ENCODE measurements at places on chromosomes 4 and X. TPM values are rescaled to one million over a fixed set of nuclear protein-coding genes. Genes with fewer than 3 reads are reported as not detected.

Gene GPR34
- 2.2 TPM for total RNA-seq

Gene SLC25A43
- 24.1 TPM for total RNA-seq

Gene CXorf65
- not detected for total RNA-seq

Gene TMEM271
- total RNA-seq, result not detected

Gene GLRA3
- not detected for total RNA-seq

Gene SSX2B
- total RNA-seq, result not detected

Gene CCKAR
- total RNA-seq, result not detected

Gene GC
- total RNA-seq, result not detected

Gene HTATSF1
- total RNA-seq, result 35.3 TPM

Gene FAM9B
- total RNA-seq, result not detected

Gene PPEF1
- not detected for total RNA-seq

Gene RASSF6
- total RNA-seq, result 27.4 TPM

Gene OPRPN
- not detected for total RNA-seq

Gene RNF175
- not detected for total RNA-seq

Gene PHF8
- total RNA-seq, result 24.9 TPM

Gene RHOXF2B
- total RNA-seq, result not detected

Gene PWWP3B
- total RNA-seq, result 0.25 TPM

Gene FGFBP1
- total RNA-seq, result 39.8 TPM

Gene RRAGB
- total RNA-seq, result 12.7 TPM

Gene HSD17B13
- 1.1 TPM for total RNA-seq

Gene GAGE12E
- total RNA-seq, result not detected

Gene PDLIM3
- total RNA-seq, result 30.8 TPM

Gene PAGE5
- not detected for total RNA-seq

Gene SLC49A3
- 15.8 TPM for total RNA-seq

Gene MAGEA8
- total RNA-seq, result not detected

Gene CCDC120
- total RNA-seq, result 15.0 TPM

Gene MAGEB10
- total RNA-seq, result not detected

Gene ARFIP1
- total RNA-seq, result 55.6 TPM

Gene CXCL8
- 1.8 TPM for total RNA-seq

Gene UTP3
- 18.4 TPM for total RNA-seq

Gene NLGN4X
- total RNA-seq, result 1.8 TPM

Gene DAPP1
- 2.0 TPM for total RNA-seq

Gene EVC
- total RNA-seq, result 2.2 TPM

Gene MAGEA2B
- not detected for total RNA-seq

Gene CT83
- total RNA-seq, result not detected

Gene SPANXC
- total RNA-seq, result not detected

Gene OTC
- 1.5 TPM for total RNA-seq

Gene CSAG2
- total RNA-seq, result not detected

Gene OTUD6A
- total RNA-seq, result not detected

Gene NUP62CL
- total RNA-seq, result 2.4 TPM

Gene ZCCHC18
- total RNA-seq, result 0.24 TPM

Gene PJA1
- total RNA-seq, result 5.8 TPM

Measured in left colon (tissue), 2 donors.